ENCODE measurements at places on chromosomes 3 and 15.

DNA sequence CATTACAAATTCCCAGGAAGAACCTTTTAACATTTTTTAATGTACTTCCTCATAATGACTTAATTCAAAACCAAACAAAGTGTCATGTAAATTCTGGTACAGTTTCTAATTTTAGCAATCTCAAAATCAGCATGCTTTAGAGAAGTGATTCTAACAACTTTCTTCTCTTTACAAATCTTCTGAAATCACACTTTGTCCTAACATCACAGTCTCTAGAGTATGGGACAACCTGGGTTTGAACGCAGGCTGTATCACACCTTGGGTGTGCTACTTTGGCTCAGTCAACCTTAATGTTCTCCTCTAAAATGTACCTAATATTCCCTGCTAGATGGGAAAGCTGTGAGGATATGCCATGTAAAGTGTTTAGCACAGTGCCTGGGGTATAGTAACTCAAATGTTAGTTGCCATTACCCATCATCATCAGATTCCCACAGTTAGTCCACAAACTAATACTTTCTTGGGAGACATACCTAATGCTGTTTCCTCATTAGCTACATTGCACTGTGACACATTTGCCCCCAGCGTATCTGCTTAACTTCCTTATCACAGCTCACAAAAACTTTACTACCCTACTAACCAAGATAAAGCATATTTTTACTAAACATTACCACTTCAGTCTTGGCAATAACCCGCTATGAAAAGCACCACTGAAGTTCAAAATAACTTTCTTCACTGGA, 3.1 kb downstream of the TSPAN3 start:
- DNase-seq = no peak

DNA sequence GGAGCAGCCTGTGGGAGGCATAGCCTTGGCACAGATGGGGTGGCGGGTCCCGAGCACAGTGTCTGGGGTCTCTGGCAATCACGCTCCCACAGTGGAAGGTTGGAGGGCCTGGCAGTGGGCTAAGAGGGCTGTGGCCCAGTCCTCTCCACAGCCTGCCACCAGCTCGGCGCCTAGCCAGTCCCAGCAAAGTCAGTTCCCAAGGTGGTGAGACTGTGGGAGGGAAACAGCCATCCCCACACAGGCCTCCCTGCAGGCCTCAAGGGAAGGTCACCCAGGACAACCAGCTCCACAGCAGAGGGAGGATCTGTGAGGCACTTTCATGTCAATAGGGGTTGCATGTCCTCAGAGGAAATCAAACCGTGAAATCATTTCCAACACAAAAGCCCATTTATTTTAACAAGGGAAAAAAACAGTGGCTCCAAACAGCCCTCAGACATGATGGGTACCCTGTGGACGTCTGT, 27.6 kb upstream of the LIMD1 start:
- no peak for DNase-seq

DNA sequence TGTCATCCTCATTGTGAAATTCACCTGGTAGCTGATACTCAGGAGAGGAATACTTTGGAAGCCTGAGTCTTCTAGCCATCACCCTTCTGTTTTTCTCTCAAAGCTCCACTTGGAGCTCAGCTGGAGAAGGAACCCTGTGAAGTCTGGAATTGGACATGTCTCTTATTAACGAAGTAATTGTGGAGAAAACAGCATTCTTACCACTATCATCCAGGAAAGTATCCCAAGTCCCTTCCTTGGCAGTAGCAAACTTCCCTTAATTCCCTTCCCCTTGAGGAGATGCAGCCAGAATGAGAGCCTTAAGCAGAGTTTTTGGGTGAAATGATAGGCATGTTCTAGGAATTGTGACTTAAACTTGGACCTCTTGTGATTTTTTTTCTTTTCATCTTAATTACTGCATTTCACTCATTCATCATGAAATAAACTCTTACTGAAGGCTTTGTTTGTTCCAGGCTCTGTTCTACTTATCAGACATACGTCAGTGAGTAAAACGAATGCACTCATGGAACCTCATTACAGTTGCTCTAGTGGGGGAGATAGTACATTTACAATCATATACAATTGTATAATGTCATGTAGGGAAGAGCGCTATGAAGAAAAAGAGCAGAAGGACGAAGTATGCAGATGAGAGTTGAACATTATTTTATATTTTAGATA, 30.5 kb upstream of the TCF12 start:
- no peak for DNase-seq

DNA sequence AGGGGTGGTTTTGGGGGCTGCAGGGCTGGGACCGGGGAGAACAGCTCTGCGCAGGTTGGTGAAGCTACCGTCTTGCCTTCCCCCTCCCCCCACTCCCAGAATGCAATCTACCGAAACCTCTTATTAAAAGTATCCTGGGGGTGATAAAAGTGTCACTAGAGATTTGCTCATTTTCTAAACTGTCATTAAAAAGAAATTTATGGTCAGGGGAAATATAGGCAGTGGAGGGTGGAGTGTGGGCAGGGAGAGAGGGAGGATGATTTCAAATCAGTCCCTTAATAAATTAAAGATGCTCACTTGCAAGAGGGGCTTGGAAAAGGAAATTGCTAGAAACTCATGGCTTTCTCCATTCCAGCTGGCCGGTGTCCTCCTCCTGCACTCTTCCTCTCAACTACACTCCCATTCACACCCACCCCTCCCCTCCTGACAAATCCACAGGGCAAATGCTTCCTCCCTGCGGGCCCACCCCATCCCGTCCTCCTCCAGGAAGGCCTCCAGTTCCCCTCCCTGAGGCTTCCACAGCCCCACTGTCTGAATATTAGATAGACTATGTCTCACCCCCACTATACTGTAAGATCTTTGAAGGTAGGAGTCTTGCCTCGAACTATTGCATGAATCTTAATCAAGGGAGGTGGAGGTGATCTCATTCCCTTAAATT, 83.9 kb downstream of the TLE3 start:
- DNase-seq = no peak

DNA sequence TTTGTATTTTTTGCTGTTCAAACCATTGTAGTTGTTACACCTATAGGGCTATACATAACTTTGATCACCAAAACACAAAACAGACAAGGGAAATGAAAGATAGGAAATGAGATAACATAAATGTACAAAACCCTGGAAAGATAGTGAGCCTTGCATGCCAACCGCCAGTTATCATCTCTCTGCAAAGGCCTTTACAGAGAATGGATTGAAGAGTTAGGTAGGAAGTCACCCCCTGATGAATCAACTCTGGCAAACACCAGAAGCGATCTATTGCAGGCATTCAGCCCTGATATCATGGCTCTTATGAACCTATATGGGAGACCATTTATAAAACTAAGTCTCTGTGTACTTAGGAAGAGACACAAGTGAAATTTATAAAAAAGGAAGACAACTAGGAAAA, 588.0 kb downstream of the TUSC7 start:
- no peak for DNase-seq

- DNase-seq = no peak
Measured at GRCh38 chr3:67192466-67192865, 194.4 kb downstream of the KBTBD8 start.

GRCh38 chr15:101267320-101268104, 9.8 kb downstream of the SELENOS start:
- DNase-seq = no peak

GRCh38 chr3:42489116-42489936, 13.1 kb upstream of the VIPR1 start:
- no peak for DNase-seq

DNA sequence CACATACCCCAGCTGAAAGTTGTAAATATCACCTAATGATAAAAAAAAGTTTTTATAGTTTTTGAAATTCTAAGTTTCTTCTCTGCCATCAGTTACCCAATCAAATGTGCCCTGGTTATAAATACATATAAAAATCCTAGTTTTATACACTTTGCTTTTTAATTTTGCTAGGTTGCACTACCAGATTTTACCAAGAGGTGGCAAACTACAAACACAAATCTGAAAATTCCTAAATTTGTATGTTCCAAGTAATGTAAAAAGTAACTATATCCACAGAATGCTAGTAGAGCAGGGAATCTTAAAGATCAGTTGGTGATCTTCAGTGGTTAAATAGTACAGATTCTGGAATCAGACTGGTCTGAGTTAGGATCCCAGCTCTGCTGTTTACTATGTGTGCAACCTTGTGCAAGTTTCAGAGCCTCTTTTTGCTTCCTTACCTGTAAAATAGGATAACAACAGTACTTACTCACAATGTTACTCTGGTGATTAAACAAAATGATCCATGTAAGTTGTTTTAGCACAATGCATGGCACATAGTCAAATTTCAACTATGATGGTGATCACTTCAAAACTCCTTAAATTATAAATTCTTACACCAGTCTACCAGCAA, 11.0 kb downstream of the TRPM7 start:
- no peak for DNase-seq

DNA sequence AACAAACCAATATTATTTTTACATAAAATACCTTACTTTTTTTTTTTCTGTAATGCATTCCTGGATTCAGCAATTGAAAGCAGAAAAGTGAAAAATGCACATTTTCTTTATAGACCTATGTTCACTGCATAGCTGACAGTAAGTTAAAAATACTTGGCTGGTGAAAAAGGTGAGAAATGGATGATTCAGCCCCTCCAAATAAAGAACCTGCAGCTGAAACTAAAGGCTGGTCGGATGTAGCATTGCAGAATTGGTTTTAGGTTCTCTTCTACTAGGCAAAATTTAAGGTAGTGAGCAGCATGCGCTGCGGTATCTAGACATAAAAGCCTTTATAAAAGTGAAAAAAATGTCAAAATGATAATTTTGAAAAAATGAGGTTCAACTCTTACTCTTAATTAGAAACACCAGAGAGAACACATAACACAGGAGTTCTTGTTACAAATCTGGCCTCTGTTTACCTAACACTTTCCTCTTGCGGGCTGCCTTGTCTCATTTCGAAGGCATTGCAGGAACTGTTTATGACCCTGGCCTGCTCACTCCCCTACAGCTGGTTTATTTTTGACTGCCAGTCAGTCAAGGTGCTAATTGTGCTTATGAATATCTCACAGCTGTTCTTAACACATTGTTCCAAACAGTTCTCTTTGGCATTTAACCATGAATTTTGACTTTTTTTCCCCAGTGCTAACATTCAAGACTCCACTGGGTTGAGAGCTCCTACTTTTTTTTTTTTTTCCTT, 455.4 kb upstream of the TBL1XR1 start:
- DNase-seq = no peak

GRCh38 chr3:119681279-119681678, 4.1 kb upstream of the COX17 start:
- DNase-seq = no peak

DNA sequence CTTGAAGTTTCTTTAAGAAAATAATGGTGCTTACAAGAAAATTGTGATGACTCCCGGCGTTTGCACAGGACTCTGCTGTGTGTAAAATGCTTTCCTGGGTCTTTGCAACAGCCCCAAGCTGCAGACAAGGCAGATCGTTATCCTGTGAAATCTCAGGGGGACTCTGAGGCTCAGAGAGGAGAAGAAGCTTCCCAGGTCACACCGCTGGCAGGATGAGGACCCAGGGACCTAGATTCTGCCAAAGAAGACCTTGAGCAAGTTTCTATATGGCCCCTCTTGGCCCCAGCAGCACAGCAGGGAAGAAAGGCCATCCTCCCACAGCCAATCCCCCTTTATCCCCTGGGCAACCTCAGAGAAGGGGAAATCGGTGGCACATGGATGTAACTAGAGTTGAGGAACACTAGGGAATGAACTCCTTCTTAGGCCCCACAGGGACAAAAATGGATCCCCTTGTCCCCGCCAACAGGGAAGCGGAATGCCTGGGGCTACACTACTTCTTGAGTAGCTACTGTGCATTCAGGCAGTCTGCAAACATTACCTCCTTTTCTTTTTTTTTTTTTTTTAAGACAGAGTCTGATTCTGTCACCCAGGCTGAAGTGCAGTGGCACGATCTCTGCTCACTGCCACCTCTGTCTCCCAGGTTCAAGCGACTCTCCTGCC, 72.8 kb downstream of the CPN2 start:
- DNase-seq = no peak

GRCh38 chr3:94317017-94317416, 254.2 kb downstream of the NSUN3 start:
- DNase-seq = no peak

- DNase-seq = peak; percentile 40
Measured at GRCh38 chr15:31977812-31978661, 52.3 kb upstream of the CHRNA7 start.

DNA sequence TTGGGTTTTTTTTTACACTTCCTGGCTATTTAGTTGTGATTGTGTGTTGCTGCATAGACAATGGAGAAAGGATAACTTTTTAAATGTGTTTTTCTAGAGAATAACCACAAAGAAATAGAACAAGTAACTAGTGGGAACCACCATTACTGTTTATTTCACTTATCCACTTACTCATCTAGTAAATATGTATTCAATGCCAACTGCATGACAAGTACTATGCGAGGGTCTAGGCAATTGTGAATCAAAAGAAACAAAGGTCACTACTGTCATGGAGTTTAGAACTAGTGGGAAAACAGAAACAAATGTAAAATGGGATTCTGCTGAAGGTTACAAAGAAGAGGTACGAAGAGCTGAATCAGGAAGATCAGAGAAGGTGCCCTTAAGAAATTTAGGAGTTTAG, 600.9 kb upstream of the ROBO2 start:
- DNase-seq = no peak

DNA sequence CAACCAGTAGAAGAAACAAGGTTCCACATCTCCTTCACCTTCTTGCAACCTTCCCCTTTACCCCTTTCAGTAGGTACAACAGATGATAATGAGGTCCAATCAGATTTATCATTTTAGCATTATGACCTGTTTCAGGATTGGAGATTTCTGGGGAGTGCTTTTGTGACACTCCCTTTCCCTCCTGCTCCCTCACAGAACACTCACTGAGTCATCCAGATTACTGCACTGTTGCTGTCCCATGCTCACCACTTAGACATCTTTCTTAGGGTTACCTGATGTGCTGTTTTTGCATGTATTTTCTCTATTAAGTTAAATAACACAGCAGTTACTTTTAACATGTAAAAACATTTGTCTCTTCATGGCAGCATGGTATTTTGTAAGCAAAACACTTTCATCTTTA, 118.5 kb downstream of the MFSD1 start:
- DNase-seq = no peak

GRCh38 chr3:61947456-61947855, 386.1 kb downstream of the PTPRG start:
- no peak for DNase-seq

DNA sequence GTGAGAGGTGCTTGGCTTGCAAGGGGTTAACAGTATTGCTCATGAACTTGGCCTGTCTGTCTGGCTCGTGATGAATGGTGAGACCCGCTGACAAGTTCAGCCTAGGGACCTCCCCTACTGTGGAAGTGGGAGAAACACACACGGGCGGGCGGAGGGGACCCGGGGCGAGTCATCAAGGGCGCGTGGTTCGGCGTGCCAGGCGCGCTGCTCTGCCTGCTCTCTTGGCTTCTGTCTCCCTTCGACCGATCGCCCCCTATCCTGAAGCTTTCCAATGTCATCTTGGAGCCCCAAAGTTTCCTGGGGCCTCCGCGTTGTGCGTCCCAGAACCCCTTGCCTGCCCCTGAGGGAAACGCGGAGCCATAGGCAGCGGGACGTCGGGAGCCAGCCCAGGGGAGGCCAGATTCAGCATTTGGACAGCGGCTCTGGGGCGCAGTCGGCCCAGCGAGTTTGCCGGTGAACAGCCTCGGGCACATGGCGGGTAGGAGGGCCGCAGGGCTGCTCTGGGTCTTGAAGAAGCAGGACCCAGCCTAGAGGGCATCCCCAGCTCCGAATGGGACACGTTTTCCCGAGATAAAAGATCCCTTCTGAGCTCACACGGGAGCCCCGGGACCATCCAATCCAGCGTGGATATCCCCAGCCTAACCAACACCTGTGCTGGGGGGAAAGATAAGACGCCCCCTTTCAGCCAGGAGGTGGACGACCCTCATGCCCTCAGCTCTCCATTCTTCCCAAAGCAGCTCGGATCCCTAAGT, 27.0 kb upstream of the POLG start:
- DNase-seq = peak; percentile 52
